ENCODE measurements at places on chromosomes 13 and 19.

DNA sequence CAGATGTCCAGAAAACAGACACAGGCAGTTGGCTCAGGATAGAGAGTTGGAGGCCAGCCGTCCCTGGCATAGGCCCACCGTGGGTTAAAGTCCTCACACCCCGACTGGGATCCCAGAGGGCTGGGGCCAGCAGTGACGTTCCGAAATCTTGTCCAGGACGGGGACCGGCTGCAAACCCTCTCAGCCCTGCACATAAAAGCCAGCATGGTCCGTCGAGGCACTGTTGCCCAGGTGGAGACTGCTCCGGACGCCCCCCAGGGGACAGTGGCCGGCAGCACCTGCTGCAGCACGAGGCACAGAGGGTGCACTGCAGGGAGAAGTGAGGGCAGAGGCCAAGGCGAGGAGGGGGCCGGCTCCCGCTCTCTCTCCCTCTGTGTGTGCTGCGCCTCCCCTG is 4.3 kb upstream of the IFNL2 start:
- DNase-seq = no peak

GRCh38 chr19:1475751-1476437 is 3.1 kb downstream of the C19orf25 start:
- no peak for DNase-seq

GRCh38 chr19:13483215-13483614 is 23.1 kb downstream of the CACNA1A start:
- DNase-seq = no peak

DNA sequence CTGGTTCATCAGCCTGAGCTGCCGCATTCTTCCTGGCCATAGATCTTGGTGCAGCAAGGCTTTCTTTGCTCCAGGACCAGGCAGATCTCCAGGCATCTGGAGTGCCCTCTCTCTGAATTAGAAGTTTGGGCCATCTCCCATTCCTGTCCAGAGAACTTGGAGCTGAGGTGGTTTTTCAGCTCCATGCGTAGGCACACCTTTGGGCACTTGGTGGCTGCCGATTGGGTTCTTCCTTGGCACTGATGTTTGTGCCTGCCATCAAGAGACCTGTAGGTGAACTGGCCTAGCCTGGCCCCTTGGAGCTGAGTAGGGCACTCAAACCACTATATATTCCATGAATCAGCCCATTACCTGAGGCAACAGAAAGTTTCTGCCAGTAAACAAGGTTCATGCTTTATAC is 206.0 kb upstream of the PCDH17 start:
- DNase-seq = no peak

- no peak for DNase-seq
These were observed 40.5 kb downstream of the MIPEP start for GRCh38 chr13:23848646-23849141.
